ENCODE measurements at places on chromosomes 3 and 15.

GRCh38 chr15:93121973-93122910 is 33.2 kb upstream of the RGMA start:
- no peak for DNase-seq

- DNase-seq: no peak
These were observed 226.0 kb upstream of the CGNL1 start for GRCh38 chr15:57150066-57150865.

DNA sequence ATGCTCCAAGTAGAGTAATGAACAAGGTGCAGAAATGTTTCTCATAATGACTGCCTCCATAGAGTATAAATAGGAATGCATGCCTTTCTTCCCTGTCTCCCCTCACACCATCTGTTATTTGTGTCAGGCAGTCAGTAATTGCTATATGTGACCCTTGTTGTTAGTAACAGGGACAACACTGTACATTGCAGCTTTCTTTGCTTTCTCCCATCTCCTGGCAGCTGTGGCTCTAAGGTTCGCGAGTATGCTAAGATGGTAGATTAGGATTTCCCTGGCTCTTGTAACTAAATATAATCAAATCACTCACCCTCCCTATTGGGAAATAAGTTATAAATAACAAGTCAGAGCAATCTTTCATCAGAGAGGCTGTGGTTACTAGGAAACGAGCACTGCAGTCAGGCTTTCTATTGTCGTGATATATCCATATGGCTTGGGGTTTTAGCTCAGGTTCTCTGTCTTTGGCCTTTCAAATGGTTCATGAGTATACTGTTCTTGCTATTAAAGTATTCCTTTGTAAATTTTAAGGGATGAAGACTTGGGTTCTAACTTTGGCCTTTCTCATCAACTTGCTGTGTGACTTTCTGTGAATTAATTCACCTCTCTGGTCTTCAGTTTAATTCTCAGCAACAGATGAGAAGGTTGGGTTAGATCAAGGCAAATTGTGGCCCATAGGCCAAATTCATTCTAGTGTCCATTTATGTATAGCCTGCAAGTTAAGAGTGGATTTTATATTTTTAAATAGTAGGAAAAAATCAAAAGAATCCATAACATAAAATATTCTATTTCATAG is 8.1 kb upstream of the MINDY4B start:
- no peak for DNase-seq

- no peak for DNase-seq
These were observed 86.3 kb upstream of the LRRN1 start for GRCh38 chr3:3712971-3713370.

DNA sequence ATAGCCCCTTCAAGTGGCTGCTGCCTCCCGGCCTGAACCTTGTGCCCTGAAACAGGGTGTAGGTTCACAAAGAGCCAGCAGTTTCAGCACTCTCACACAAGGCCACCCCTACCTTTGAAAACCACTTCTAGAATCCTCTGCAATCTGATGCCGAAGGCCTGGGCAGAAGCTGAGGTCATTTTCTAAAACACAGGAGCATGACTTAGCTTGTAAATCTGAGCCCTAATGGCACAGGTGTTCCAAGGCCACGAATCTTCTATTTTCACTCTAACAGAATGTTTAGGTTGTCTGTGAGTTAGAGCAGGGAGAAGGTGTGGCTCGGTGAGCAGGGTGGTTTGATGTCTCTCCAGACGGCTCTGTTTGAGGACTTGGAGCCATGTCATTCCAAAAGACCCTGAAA is 62.3 kb downstream of the SYNM start:
- no peak for DNase-seq

DNA sequence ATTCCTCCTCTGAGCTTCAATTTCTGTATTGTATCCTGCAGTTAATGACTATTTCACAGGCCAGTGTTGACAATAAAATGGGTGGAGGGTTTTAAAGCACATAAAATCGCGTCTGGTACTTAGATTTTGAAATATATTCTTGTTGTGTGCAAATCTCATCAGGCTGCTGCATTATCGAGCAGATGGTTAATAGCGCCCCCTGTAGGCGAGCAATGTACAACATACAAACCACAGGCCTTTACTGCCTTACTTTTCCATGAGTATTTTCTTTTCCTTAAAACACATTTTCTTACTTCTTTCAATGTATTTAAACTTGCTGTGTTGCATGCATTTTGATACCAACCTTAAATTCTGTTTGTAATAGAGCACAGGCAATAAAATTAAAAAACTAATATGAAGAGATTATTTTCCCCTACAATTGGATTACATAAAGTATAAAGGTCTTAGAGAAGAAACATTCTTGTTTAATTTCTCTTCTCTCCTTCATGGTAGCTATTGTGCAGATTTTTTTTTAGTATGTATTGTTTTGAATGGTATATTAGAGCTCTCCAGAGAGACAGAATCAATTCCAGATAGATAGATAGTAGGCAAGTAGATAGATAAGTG is 608.4 kb downstream of the CADM2 start:
- DNase-seq: no peak

DNA sequence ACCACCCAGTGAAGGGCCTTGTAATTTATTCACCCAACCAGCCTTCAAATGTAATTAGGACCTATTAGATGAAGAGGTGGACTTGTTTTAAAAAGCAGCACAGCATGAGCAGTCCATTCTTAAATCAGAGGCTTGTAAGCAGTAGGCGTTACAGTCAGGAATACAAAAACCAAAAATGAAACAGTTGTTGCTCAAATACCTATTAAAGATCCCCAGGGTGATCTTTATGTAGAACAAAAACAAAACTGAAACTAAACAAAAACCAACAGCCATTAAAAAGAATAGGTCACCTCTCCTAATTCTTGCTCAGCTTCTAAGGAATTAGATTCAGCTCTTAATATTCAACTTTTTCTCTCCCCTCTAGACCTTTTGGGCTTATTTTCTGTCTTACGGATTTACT is 104.9 kb upstream of the ST8SIA2 start:
- no peak for DNase-seq

DNA sequence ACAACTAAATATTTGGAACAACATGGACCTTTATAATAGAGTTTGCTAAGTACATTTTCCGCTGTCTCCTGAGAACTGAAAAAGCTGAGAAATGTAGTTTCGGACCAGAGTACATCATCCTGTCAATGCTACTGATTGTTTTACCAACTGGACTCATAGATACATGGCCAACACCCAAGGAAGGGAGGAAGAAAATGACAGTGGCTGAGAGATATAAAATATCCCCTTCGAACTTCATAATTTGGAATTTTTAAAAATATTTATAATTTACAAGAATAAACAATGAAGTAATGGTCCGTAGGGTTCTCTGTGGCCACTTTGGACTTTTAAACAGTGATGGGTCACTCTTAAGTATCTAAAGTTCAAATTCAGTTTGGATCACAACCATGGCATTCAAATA is 1042.7 kb downstream of the MCTP2 start:
- DNase-seq: no peak

- no peak for DNase-seq
These were observed 41.3 kb downstream of the SMAD3 start for GRCh38 chr15:67106764-67107013.

- no peak for DNase-seq
These were observed 269.4 kb upstream of the ZPLD1 start for GRCh38 chr3:102165367-102165766.

DNA sequence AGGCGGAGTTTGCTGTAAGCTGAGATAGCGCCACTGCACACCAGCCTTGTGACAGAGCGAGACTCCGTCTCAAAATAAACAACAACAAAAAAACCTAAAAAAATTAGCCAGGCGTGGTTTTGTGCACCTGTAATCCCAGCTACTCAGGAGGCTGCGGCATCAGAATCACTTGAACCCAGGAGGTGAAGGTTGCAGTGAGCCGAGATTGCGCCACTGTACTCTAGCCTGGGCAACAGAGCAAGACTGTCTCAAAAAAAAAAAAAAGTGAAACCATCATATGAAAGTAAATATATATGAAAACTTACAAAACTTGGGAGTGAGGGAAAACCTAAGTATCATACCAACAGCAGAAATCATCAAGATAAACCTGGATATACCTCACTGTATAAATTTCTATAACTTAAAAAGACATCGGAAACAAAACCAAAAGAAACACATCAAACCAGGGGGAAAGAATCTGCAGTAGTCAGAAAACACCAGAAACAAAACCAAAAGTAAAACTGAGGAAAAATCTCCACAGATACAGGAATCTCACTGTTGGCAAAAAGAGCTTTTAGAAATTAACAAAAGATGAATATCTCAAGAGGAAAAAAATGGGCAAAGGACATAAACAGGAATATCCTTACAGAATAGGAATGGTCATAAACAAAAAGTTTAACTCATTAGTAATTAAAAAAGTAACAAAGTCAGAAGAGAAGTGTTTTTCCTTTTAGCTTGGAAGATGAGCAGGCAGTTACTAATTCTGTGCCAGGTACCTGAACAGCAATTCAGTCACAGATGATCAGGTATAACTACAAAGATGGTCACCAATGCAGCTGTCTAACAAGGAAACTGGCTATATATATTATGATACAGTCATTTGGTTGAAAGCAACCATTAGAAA is 41.3 kb downstream of the ETV5 start:
- DNase-seq: no peak

GRCh38 chr3:112470788-112471187 is 28.5 kb downstream of the BTLA start:
- no peak for DNase-seq

- DNase-seq: no peak
These were observed 100.7 kb downstream of the FBN1 start for GRCh38 chr15:48544778-48545177.

- DNase-seq: no peak
These were observed 88.4 kb upstream of the ATP11B start for GRCh38 chr3:182704926-182705325.

DNA sequence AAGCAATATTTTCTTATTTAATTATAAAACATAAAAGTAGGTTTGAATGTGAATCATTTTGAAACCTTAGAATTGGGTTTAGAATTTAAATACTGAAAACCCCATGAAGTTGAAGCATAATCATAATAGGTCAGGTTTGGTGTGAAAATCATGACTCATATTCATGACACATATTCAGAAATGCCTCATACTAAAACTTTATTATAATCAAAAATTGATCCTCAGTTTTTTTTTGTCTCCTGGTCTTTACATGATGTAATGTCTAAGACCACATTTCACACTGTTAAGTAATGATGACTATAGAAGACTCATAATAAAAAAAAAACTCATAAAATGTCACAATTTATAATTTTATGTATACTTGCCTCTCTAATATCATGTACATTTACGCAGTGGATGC is 190.4 kb downstream of the FOXP1 start:
- DNase-seq: no peak

GRCh38 chr15:20340931-20341661 is 200.5 kb downstream of the GOLGA6L6 start:
- peak; percentile 27 for DNase-seq

DNA sequence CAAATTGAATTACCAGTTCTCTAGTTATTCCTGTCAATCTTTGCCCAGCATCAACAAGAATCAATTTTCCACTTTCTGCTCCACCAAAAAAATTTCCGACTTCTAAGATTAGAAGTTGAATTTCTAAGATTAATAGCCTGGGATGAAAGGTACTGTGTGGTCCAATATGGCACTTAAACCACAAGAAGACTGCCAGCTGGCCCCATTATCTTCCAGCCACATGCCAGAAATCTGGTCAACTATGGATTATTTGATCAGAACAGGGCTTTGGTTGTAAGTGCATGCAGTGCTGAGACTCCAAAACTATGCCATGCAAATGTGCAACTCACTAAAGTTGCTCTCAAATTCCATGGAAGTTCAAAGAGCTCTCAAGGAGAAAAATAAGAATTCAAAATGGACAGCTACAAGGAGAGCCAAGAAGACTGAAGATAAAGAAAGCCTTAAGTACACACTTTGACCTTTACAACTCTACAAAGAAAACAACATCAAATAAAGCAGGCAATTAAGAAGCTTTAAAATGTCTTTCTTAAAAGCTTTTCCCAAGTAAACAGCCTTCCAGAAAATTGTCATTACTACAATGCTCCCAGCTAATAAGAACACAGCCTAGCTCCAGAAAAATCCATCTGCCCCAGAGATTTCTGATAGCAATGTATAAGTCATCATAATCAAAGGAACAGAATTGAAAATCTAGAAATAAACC is 64.2 kb downstream of the ST3GAL6 start:
- no peak for DNase-seq

- DNase-seq: peak; percentile 75
These were observed 10.9 kb downstream of the SMAD3 start for GRCh38 chr15:67076147-67076843.

DNA sequence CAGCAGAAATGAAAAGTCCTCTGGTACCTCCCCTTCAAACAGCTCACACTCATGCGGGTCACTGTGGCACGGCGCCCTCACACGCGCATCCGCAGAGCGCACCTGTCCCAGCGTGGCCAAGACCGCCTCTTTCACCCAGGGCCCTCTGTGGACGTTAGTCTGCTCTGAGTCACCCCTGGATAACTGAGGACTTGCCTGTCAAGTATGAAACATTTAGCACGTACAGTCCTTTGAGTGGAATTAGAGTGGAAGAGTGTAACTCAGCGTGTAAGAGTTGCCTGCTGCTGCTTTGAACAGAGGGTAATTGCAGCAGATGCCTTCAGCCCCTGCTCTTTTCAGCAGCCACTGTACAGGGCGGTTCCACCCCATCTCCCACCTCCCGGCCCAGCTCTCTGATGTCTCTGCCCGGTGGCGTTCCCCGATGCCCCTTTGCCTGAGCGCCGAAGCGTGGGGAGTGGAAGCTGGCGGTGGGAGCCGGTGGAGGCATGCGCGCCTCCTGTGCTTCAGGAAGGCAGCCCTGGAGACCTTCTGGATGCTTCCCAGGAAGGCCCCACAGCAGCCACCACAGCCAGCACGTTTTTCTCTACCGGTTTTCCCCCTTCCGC is 23.0 kb downstream of the CPN2 start:
- DNase-seq: no peak

Data from stimulated activated CD4-positive, alpha-beta T cell treated with anti-CD3 and anti-CD28 coated beads, Interleukin-4, amount 100 ng/mL, for 1 hour (primary cell).